NCI-H146 (cell line): ENCODE measurements at places on chromosomes 5 and 9.

GRCh38 chr5:69364414-69364813 lies 4.9 kb downstream of the AK6 start:
- no peak for DNase-seq

GRCh38 chr5:13653709-13654108 lies 290.8 kb downstream of the DNAH5 start:
- DNase-seq, result no peak

- DNase-seq, result no peak
Observed at GRCh38 chr5:131328536-131329285, 64.9 kb downstream of the CDC42SE2 start.

GRCh38 chr5:14850419-14851049 lies 21.0 kb downstream of the ANKH start:
- DNase-seq, result no peak

DNA sequence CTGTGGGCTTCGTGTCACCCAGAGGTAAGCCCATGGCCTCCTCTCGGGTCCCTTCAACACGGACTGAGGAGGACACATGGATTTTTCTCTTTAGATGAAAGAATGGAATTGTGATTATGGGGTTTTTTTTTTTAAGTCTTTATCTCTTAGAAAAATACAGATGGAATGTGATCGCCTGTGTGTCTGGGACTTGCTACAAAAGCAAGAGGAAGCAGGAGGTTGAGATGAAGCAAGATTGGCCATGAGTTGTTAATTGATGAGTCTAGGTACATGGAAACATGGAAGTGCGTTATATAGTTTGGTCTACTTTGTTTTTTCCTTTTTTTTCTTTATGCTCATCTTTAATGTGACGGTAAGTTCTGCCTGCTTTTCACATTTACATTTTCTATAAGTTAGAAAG lies 14.6 kb downstream of the USP20 start:
- no peak for DNase-seq

GRCh38 chr9:114621975-114622609 lies 11.0 kb downstream of the TMEM268 start:
- no peak for DNase-seq

GRCh38 chr5:176736931-176737745 lies 73.2 kb upstream of the UNC5A start:
- no peak for DNase-seq

DNA sequence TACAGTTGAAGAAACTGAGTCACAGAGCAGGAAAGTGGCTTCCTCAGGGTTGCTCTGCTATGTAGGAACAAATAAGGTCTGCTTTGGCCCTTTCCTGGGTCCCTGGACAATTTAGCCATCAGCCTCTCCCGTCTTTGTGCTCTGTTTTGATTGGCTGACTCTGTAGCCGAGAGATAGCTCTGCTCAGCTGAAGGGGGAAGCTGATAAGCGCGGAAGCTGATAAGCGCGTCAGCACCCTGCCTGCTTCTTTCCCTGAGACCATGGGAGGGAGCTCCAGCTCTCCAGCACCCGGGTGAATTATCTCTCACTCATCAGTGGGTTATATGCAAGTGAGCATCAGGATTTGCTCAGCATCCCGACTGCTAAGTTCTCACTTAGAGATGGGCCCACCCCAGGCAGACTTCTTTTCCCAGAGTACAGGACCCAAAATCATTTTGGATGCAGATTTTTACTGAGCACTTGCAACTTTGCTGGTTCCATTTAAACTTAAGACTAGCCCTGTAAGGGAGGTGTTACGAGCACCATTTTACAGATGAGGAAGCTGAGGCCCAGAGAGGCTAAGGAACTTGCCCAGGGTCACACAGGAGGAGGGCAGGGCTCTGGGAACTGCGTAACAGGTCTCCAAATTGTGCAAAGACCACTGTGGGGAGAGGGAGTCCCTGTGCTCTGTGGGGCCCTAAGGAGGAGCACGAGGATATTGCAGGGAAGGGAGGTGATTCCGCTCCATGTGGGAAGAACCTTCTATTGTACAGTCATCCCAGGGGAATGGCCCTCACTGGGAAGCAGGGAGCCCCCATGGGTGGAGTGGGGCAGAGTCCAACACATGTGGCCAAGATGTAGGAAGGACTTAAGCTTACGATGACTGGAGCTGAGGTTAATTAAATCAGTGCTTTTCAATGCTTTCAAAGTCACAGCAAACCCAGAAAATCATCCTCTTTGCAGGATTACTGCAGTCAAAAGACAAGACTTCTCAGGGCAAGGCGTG lies 83.7 kb upstream of the ORM1 start:
- no peak for DNase-seq

DNA sequence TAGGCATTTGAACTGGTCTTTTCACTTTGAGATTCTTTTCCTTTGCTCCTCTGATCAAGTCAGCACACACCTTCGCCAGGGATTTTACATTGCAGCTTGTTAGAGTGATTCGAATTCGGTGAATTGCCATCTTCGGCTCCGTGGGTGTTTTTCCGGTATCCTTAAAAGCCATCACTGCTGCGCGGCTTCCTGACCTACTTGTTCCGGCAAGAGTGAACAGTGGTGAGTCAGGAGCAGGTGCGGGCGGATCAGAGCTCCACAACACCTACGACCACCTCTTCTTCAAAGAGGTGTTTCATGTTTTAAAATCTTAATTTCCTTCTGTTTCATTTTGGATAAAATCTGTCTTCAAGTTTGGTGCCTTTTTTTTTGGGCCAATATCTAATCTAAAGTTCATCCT lies 134.6 kb downstream of the TMC1 start:
- DNase-seq, result no peak

DNA sequence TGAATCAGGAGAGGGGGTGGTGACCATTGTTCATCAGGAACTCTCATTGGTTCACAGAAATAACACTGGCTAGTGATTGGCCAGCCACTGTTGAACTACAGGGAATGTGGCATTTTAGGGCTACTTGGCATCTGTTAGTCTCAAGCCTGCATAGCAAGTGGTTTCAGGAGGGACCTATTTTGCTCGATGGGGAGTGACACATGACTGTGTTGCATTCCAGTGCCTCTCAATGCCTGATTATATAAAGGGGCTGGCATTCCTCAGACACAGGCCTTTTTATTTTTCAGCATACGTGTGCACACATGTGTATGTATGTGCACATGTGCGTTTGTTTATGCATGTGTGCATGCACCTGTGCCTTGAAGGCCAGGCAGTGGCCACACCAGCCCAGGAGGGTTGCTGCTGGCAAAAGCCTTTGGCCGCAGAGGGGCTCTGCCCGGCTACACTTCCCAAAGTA lies 23.2 kb downstream of the FGD3 start:
- DNase-seq, result no peak

GRCh38 chr9:35664531-35665470 lies at the start of gene ARHGEF39:
Gene ARHGEF39 (minus strand): TSS chr9:35665195. CDS start chr9:35665169, 26 bp downstream.
- DNase-seq, result peak; percentile 93

DNA sequence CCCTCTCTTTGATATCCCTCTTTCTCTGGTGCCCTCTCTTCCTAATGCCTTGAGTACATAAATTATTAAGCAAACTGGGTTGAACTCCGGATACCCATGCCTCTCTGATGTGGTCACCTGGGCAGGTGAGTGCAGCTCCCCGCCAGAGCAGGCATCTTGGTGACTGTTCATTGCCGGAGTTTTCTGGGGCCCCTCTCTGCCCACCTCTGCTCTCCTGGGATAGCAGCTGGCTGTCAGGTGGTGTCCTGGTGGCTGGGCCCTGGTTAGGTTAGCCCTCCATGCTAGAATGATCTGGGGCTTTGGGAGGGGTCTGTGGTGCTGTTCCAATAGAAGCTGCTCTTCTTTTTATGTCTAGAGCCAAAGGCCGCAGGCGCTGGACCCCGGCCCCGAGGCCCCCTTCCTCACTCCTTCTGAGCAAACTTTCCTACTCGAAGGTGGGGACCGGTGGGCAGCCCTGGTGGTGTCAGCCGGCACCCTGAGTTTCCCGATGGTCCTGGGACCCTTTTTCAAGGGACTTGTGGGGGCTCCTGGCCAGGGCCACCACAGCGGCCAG lies 4.9 kb upstream of the SCGB3A1 start:
- no peak for DNase-seq

GRCh38 chr5:11429254-11429653 lies 475.0 kb downstream of the CTNND2 start:
- DNase-seq, result no peak

- peak; percentile 15 for DNase-seq
Observed at GRCh38 chr5:147760086-147760875, 22.2 kb downstream of the JAKMIP2 start.

GRCh38 chr5:15522187-15522520 lies 22.2 kb downstream of the FBXL7 start:
- no peak for DNase-seq

DNA sequence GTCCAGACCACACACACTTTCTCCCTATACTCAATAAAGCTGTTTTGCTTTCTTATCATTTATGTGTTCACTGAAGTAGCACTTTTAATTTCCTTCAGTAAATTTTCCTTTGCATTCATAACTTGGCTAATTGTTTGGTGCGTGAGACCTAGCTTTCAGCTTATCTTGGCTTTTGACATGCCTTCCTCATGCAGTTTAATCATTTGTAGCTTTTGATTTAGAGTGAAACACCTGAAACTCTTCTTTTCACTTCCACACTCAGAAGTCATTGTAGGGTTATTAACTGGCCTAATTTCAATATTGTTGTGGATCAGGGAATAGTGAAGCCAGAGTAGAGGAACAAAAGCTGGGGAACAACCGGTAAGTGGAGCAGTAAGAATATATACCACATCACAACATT lies 114.7 kb downstream of the ST8SIA4 start:
- no peak for DNase-seq

DNA sequence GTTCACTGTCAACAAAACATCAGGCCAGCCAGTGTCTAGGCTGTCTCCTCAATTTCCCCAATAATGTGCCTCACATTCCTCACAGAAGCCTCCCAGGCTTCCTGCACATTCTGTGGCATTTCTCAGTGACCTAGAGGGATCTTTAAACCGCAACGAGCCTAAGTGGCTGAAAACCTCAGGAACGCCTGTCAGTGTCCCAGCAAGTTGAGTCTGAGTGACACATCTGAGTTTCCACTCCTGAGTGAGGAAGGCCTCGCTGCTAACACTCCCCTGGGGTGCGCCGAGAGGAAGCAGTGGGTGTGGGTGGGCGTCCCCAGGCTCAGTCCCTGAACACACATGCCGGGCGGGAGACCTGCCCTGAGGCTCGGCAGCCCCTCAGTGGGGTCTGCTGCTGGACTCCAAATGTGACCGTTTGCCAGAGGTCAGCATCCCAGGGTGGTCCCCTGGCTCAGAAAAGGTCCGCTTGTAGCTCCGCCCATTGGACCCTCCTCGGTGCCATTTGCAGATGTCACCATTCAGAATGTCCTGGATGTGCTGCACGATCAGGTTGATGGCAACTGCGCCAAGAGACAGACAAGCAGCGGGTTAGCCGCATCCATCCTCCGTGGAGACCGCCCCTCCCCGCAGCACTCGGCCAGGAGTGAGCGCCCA lies 6.3 kb downstream of the UCK1 start:
- DNase-seq, result no peak
